ENCODE measurements at places on chromosomes 6 and 20. TPM values are rescaled to one million over a fixed set of nuclear protein-coding genes. Genes with fewer than 3 reads are reported as not detected.

Gene SNHG17
- total RNA-seq: 25.5 TPM

Gene KCNQ5
- total RNA-seq: 3.0 TPM

Gene ZSCAN31
- total RNA-seq: 64.0 TPM

Gene KCNQ2
- not detected for total RNA-seq

Gene SAMD3
- not detected for total RNA-seq

Gene GSTA2
- total RNA-seq: not detected

Gene ZSCAN23
- 1.7 TPM for total RNA-seq

Gene SNAP91
- total RNA-seq: 0.07 TPM

Gene ADGB
- total RNA-seq: not detected

Gene KCNG1
- 145 TPM for total RNA-seq

Gene OXT
- total RNA-seq: not detected

Gene EFCAB8
- 0.36 TPM for total RNA-seq

Gene LAMA4
- 2.3 TPM for total RNA-seq

Gene PTCRA
- not detected for total RNA-seq

Gene C6orf15
- 0.34 TPM for total RNA-seq

Gene IL17A
- not detected for total RNA-seq

Gene MOXD1
- total RNA-seq: 0.07 TPM

Gene RGS17
- total RNA-seq: 1.4 TPM

Gene CST5
- not detected for total RNA-seq

Gene SLC22A2
- not detected for total RNA-seq

Gene CAP2
- total RNA-seq: 2.7 TPM

Measured in nasal cavity respiratory epithelium epithelial cell of viscerocranial mucosa (primary cell).